Cardiac muscle cell (in vitro differentiated cells and primary cell): ENCODE measurements at places on chromosomes 1 and 21. TPM values are rescaled to one million over a fixed set of nuclear protein-coding genes. Genes with fewer than 3 reads are reported as not detected.

ZCCHC17 gene
- total RNA-seq: 40.7 and 41.8 TPM in 2 replicates

DNA sequence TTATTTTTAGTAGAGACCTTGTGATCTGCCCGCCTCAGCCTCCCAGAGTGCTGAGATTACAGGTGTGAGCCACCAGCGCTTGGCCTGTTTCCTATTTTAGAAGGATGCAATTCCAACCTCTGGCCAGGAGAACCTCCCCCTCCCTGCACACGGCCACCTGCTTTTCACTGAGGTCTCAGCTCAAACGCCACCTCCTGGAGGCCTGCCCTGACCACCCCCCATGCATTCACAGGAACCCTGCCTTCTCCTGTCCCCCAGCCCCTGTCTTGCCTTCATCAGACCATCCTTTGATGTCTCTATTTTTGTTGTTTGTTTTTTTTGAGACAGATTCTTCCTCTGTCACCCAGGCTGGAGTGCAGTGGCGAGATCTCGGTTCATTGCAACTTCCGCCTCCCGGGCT lies 2.3 kb downstream of the SRM start:
- no peak for DNase-seq
- no peak overlapping the region for H3K27ac ChIP-seq
- peaks cover 3% of the 10 kb centered on the region for H3K4me1 ChIP-seq
- peaks cover 7% of the 10 kb centered on the region for H3K36me3 ChIP-seq
- no peaks in the 10 kb centered on the region for H3K27me3 ChIP-seq

CFAP74 gene
- 0.63 and 0.67 TPM in 2 replicates for total RNA-seq

GRCh38 chr1:7562729-7563605 lies 208.1 kb upstream of the VAMP3 start:
- no peak for DNase-seq
- no peaks in the 10 kb centered on the region for H3K36me3 ChIP-seq
- peaks cover 13% of the 10 kb centered on the region for H3K4me1 ChIP-seq
- no peak overlapping the region for H3K4me3 ChIP-seq
- H3K27me3 ChIP-seq: no peaks in the 10 kb centered on the region
- no peak overlapping the region for H3K27ac ChIP-seq

DNA sequence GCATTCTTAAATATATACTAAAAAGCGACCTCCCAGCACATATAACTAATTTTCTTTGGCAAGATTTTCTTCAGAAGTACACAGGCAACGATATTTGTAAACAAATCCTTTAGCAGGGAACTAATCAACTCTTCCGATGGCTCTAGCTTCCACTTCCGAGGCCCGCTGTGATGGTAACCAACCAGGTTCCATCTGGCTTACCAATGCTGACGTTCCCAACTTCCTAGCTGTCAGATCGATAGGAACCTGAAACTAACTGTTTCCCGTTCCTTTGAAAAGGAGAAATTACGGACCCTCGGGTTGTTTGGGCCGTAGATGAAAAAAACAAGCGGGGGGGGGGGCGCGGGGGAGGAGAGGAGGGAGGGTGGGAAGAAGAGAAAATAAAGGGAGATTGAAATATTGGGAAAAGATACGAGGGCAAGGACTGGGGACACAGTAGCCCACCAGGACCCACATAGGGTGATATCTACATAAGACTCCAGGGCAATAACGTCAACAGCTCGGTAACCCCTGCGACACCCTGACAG lies 513 bp downstream of the GTF2B start:
- peak; percentile 62 for DNase-seq
- H3K4me3 ChIP-seq: peak overlapping the region; percentile 90
- H3K4me1 ChIP-seq: peaks cover 8% of the 10 kb centered on the region
- peaks cover 13% of the 10 kb centered on the region for H3K36me3 ChIP-seq
- H3K27ac ChIP-seq: peak overlapping the region; percentile 92
- H3K27me3 ChIP-seq: no peaks in the 10 kb centered on the region

MAN1C1 gene
- total RNA-seq: 85.7 and 118 TPM in 2 replicates

- H3K4me1 ChIP-seq: peaks cover 22% of the 10 kb centered on the region
- no peak for DNase-seq
- peaks cover 12% of the 10 kb centered on the region for H3K36me3 ChIP-seq
- H3K27me3 ChIP-seq: no peaks in the 10 kb centered on the region
- H3K4me3 ChIP-seq: peak overlapping the region; percentile 92
Observed at GRCh38 chr1:108691128-108691941, 775 bp upstream of the PRPF38B start.
